ENCODE measurements at places on chromosomes 12 and 14.

- DNase-seq, result no peak
Observed at GRCh38 chr12:89345830-89346740, 6.2 kb downstream of the DUSP6 start.

GRCh38 chr12:14950982-14951746 lies 10.2 kb downstream of the ARHGDIB start:
- DNase-seq, result no peak

GRCh38 chr12:101619858-101620761 lies 25.3 kb downstream of the MYBPC1 start:
- DNase-seq, result no peak

GRCh38 chr14:103859416-103860202 lies 12.2 kb upstream of the PPP1R13B start:
- DNase-seq, result no peak

Data from left hindlimb (tissue), 1 donor.